ENCODE measurements at places on chromosomes 5 and 9.
A peak's percentile ranks its signal among the peaks of the same experiment; 100 is the strongest.

GRCh38 chr5:171806976-171807747 lies 21.5 kb downstream of the SMIM23 start:
- DNase-seq, result no peak

GRCh38 chr9:97413462-97413861 lies 1.6 kb downstream of the TDRD7 start:
- DNase-seq, result no peak

DNA sequence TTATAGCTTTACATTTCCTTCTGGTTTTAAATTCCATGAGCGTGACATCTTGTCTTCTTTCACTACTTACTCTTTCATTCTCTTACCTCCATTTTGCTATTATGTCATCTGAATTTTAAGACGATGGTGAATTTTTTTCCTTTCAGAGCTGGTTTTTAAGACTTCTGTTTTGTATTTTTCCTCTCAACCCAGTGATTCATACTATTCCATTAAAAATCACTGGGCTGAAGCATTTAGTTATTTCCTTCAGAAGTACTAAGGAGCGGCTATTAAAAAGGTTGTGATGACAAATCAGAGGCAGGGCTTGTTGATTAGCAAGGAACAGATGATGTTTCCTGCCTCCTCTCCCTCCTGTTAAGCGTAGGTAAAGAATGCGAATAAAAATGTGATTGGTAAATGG lies 16.5 kb downstream of the AGXT2 start:
- DNase-seq, result peak; percentile 52

GRCh38 chr5:127858116-127858784 lies 155.1 kb downstream of the CCDC192 start:
- DNase-seq, result no peak

GRCh38 chr5:12335938-12336337 lies 431.7 kb upstream of the CTNND2 start:
- DNase-seq, result no peak

GRCh38 chr9:89309166-89309565 lies 1.8 kb upstream of the CKS2 start:
- DNase-seq, result no peak

All from AG09309 (cell line).